ENCODE measurements at places on chromosomes 1 and 21.

- peak; percentile 57 for DNase-seq
Measured at GRCh38 chr21:15010645-15011044, 54.2 kb downstream of the NRIP1 start.

GRCh38 chr1:17847111-17847510 lies 92.0 kb downstream of the ACTL8 start:
- DNase-seq: no peak

DNA sequence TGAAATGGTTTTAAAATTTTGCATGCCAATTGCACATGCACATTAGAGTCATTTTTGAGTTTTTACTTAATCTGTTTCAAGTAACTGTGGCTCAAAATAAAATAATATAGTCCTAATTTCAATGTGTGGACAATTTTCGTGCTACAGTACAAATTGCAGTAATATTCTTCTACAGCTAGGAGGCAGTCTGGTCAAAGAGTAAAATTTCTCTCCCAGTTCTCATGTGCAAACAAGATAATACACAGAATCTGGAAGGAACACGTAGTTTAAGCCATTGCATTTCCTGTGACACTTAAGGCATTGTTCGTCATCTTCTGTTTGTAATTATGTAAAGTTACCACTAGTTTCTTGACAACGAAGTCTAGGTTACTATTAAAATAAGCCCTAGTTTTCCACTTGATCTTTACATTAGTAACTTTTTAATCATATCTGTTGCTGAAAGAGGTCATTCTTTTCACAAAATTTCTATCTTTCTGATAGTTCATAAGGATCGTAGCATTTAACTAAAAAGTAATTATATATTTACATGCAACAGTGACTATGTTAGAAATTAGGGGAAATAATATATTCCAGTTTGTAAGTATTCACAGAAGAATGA lies 28.9 kb downstream of the ODR4 start:
- peak; percentile 91 for DNase-seq

DNA sequence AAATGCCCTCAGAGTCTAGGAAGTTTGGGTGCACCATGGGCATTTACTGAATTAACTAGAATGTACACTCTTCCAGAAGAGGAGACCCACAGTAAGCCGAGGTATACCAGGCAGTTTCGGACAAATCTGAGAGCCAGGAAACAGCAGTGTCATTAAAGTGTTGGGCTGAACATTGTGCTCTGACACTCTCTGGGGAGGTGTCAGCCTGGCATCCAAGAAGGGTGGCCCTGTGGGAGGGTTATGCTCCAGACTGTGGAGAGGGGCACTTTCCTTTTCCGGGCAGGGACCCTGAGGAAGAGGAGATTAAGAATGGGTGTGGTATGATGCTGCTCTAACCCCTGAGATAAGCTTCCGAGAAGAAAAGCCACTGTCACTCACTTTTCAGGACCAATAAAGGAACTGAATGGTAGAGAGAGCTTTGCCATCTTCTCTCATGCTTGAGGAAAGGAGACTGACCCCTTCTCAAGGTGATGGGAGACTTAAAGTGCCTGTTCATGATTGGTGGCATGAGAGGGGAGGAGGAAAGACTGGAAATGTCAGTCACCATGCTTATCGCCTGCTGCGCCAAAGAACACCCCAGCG lies 98.2 kb downstream of the UCK2 start:
- no peak for DNase-seq

GRCh38 chr1:2413495-2414296 lies 1.3 kb upstream of the PEX10 start:
- no peak for DNase-seq

GRCh38 chr1:45512641-45513054 lies 9.0 kb downstream of the PRDX1 start:
- peak; percentile 75 for DNase-seq

All from cardiac muscle cell (in vitro differentiated cells and primary cell).